Stimulated activated CD4-positive, alpha-beta T cell treated with anti-CD3 and anti-CD28 coated beads, Interleukin-1b, Interleukin-23, amount 100 ng/mL, for 1 hour (primary cell): ENCODE measurements at places on chromosomes 3 and 15.

- no peak for DNase-seq
Measured at GRCh38 chr15:100988857-100989256, 69.7 kb downstream of the LRRK1 start.

GRCh38 chr3:13277860-13278531 lies 142.1 kb downstream of the NUP210 start:
- no peak for DNase-seq

- DNase-seq = no peak
Measured at GRCh38 chr3:29536016-29536758, 255.3 kb downstream of the RBMS3 start.

DNA sequence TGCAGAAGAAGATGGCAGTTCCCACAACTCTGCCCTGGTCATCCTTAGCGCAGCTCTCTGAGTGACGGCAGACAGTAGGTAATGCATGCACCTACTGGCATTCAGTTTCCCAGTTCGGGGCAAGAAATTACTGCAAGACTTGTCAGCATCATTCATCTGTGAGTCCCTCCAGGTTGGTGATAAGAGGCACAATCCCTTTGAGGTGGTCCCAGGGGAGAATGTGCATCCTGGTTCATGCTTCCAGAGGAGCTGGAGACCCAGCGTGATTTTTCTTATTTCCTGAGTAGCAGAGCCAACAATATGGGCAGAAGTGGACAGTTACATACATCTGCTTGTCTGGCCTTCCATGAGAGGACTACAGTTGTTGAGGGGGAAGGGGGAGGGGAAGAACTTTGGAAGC lies 235.9 kb upstream of the BHLHE40 start:
- no peak for DNase-seq

DNA sequence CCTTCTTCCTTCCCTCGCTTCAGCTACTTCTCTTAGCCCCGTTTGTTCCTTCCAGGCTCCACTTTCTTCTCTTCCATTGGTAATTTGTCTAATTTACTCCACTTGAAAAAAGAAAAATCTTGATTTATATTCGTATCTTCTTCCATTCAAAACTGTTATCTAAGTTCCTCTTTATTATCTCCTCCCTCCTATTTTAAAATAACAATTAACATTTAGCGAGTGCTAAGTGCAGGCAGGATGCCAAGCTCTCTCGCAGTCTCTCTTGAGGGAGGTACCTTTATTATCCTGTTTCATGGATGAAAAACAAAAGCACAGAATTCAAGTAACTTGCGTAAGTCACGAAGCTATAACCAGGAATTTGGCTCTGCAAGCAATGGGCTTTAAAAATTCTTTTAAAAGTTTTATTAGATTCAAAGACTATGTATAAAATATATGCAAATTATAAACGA lies 418.9 kb upstream of the NAALADL2 start:
- DNase-seq = no peak

DNA sequence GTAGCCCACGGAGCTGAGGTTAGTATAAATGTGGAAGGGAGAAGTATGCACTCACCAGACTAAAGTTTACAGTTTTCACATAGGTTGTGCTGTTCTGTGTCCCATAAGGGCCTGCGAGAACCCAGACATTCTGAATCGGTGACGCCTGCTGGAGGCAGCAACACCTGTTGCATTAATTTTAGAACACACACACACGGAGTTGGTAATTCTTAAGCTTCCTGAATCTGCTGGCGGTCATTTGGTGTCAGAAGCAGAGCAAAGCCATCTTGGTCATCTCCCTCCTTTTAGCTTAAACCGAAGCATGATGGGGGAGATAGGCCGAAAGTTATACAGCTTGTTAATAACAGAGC lies 41.1 kb upstream of the AP3B2 start:
- DNase-seq = no peak
